ENCODE measurements at places on chromosomes 2 and 18. TPM values are rescaled to one million over a fixed set of nuclear protein-coding genes. Genes with fewer than 3 reads are reported as not detected.
A peak's percentile ranks its signal among the peaks of the same experiment; 100 is the strongest.

The ALKAL2 gene
- 11.0 TPM for total RNA-seq

The FKBP1B gene
- total RNA-seq = 5.8 TPM

The NOSTRIN gene
- 7.2 TPM for total RNA-seq

GRCh38 chr2:71675296-71675695, 221.9 kb downstream of the DYSF start:
- no peaks in the 10 kb centered on the region for H3K4me1 ChIP-seq
- H3K4me3 ChIP-seq = no peak overlapping the region
- no peaks in the 10 kb centered on the region for H3K36me3 ChIP-seq
- no peaks in the 10 kb centered on the region for H3K27me3 ChIP-seq
- H3K27ac ChIP-seq = no peak overlapping the region

DNA sequence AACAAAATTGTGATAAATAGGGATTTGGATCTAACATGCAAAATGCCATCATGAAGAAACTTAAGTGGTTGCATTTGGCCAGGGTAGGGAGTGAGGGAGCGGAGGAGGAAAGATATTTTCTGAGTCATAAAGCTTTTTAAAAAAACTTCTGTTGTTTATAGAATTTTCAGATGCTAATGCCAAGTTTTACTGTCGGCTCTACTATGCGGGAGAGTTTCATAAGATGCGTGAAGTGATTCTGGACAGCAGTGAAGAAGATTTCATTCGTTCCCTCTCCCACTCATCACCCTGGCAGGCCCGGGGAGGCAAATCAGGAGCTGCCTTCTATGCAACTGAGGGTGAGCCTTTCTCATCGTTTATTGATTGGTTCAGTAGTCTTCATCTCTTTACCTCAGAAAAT, 56.0 kb upstream of the PTH2R start:
- H3K27ac ChIP-seq = no peak overlapping the region
- peaks cover 95% of the 10 kb centered on the region for H3K36me3 ChIP-seq
- H3K4me3 ChIP-seq = no peak overlapping the region
- H3K4me1 ChIP-seq = no peaks in the 10 kb centered on the region

DNA sequence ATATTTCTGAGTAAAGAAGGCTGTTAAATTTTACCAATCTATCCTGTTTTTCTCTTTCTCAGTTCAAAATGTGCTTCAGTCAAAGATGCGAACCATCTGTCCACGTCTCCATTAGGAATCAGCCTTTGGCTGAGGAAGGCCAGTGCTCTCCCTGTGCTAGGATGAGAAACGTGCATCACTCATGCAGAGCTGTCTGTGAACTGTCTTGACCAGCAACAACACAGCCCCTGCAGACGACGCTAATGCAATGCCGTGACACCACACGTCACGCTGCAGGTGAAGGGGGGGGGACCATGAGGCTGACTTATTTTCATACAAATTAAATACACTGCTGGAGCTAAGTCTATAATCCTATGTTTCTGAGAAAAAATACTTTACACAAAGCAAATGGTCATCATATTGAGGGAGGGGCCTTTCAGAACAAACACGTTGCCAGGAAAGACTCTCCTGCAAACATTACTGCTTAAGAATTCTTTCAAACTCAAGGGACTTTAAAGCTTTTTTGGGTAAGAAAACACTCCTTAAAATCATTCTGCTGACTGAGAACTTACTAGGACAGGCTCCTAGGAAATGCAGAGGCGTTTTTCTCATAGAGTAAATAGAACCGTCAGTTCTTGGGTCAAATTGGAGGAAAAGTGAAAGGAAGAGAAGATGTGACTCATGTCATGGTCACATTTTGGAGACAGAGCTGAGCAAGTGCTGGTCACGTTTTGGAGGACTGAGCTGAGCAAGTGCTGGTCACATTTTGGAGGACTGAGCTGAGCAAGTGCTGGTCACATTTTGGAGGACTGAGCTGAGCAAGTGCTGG, 97.0 kb downstream of the MBP start:
- no peaks in the 10 kb centered on the region for H3K27me3 ChIP-seq
- H3K4me3 ChIP-seq = no peak overlapping the region
- no peaks in the 10 kb centered on the region for H3K36me3 ChIP-seq
- no peak overlapping the region for H3K27ac ChIP-seq
- DNase-seq = no peak

GRCh38 chr2:151891566-151892194, 63.5 kb upstream of the ARL5A start:
- H3K4me1 ChIP-seq = no peaks in the 10 kb centered on the region
- no peaks in the 10 kb centered on the region for H3K36me3 ChIP-seq
- no peak overlapping the region for H3K27ac ChIP-seq
- H3K4me3 ChIP-seq = peak overlapping the region; percentile 14
- no peak for DNase-seq
- no peaks in the 10 kb centered on the region for H3K27me3 ChIP-seq
